ENCODE measurements at places on chromosomes 2 and 18.

DNA sequence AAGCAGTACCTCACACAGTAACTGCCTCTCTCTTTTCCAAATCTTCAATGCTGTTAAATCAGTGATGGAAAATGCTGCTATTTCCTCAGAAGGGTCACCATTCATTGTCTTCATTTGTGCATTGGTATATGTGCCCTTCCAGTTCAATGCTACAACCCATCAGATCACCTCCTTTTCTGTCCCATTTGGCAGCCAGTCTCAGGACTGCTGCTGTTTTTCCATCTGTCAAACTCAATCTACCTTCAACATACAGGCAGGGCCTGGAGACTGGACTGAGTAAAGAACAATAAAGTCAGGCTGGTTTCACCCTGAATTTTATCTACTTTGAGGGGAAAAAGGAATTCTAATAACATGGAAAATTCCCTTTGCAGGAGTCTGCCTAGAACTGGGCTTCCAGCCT is 17.9 kb downstream of the ZNF385B start:
- no peak for DNase-seq

GRCh38 chr2:202589582-202589949 is 45.2 kb upstream of the FAM117B start:
- DNase-seq, result no peak

DNA sequence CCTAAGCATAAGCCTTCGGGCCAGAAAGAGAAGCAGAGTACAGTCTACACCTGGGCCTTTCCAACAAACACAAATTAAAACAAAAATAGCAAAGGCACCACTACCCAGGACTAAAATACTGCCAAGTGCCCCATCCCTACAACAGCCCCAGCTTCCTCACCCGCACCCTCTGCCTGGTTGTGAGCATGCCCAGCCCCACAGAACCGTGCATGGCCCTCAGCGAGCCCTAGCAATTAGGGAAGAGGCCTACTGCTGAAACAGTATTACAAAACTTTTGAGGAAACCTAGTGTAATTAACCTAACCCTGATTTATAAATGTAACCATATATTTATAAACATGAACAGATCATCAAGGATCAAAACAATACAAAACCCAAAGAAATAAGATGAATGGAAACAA is 44.2 kb downstream of the FARSB start:
- no peak for DNase-seq

- DNase-seq, result no peak
Measured at GRCh38 chr2:20232837-20233207, 7.9 kb upstream of the SDC1 start.

DNA sequence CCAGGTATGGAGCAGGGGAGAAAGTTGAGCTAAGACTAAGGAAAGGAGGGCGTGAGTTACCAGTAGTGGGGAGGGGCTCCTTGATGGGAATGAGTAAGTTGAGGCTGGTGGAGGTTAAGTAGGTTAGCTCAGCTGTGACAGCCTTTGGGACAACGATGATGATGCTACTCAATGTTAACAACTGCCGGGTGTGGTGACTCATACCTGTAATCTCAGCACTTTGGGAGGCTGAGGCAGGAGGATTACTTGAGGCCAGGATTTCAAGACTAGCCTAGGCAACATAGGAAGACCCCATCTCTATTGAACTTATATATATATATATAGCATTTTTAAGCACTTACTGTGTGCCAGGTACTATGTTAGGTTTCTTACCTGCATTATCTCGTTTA is 48.4 kb downstream of the HK2 start:
- DNase-seq, result no peak

DNA sequence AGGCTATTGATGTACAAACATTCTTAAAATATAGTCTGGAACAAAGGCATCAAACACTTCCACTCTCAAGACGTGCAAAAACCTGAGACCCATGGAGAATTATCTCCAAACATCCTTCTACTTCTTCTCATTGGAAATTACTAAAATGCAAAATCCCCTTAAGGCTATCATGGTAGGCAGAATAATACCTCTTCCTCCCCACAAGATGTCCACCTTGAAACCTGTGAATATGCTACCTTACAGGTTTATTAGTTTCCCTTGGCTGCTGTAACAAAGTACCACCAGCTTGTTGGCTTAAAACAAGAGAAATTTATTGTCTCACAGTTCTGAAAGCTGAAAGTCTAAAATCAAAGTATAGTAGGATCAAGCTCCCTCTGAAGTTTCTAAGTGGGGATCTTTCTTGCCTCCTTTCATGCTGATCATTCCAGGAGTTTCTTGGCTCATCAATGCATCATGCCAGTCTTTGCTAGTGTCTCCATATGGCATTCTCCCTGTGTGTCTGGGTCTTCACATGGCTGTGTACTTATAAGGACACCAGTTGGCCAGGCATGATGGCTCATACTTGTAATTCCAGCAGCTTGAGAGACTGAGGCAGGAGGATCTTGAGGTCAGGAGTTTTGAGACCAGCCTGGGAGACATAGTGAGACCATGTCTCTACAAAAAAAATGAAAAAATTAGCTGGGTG is 163.7 kb upstream of the NCK2 start:
- DNase-seq, result no peak

DNA sequence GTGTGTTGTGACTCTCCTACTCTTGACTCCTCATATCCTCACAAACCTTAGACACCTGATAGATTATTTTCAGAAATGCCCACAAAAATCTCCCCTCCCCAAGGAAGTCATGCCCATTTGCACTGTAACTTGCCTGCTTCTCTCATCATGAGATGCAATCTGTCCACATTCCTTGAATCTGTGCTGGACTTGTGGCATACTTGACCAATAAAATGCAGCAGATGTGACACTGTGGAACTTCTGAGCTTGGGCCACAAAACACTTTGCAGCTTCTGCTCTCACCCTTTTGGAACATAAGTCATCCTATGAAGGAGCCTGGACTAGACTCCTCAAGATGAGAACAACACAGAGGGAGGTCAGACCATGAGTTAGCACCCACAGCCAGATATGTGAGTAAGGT is 4.4 kb upstream of the PID1 start:
- no peak for DNase-seq

GRCh38 chr2:85191157-85191556 is 58.0 kb downstream of the TCF7L1 start:
- no peak for DNase-seq

DNA sequence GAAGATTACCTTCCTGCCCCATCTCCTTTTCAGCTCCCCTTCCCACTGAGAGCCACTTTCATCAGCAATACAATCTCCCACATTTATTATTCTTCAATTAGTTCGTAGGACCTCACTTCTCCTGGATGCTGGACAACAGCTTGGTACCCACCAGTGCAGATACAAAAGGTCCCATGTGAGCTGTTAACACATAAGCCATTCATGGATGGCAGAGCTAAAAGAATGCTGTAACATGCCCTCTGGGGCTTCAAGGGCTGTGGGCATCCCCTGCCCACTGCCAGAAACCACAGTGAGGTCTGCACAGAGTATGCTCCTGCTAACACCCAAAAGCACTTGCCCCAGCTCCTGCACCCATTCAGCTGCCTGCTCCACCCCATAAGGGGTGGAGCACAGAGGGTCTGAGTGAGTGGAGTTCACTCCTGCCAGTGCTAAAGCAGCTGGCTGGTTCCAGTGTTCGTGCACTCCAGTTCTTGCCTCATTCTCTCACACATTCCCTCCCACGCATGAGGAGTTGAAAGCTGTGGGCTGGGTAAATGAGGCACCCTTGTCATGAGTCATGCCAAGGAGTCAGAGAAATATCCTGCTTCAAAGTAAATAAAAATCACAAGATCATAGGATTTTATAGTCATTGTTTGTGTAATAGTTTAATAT is 305.9 kb upstream of the TMEFF2 start:
- peak; percentile 56 for DNase-seq

DNA sequence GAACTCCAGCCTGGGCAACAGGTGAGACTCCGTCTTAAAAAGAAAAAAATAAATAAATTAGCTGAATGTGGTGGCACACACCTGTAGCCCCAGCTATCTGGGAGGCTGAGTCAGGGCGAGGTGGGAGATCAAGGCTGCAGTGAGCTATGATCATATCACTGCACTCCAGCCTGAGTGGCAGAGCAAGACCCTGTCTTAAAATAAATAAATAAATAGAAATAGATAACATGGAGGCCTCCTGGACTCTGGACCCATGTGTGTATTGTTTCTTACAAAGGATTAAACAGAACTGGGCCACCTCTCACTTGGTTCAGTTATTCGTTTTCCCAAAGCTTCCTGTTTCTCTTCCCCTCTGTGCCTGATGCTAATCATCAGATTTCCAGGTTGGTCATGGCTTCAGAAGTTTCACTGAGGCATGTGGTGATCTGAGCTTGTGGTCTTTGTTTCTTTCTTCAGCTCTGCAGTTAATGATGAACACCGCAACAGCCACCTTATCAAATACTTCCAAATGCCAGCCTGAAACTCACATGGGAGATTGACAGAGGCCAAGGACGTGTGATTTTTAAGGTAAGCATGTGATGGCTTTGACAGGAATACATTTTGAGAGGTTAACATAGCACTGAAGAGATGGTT is 83.3 kb upstream of the MAP4K4 start:
- no peak for DNase-seq

- peak; percentile 89 for DNase-seq
Measured at GRCh38 chr2:43131051-43131889, 95.1 kb downstream of the ZFP36L2 start.

DNA sequence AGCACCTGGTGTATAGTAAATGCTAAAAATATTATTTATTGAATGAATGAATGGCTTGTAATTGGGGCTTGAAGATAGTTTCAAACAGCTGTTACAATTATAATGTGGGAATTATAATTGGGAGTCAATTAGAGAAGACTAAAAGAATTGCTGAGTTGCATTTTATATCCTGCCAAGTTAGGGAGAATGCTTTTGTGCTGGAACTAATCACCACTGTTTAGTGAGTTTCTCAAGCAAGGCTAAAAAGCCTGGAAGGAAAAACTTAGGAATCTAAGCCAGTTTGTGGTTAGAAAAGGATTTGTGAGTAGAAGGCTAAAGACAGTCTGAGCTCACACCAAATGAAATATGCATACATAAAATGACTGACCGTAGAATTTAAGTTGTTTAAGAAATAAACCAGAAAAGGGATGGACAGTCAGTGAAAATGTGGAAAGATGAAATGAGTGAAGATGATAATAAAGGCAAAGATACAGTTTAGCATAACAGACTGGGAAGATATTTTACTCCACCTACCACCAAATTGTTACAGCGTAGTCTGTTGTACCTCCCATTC is 647.7 kb upstream of the FSHR start:
- DNase-seq, result no peak

DNA sequence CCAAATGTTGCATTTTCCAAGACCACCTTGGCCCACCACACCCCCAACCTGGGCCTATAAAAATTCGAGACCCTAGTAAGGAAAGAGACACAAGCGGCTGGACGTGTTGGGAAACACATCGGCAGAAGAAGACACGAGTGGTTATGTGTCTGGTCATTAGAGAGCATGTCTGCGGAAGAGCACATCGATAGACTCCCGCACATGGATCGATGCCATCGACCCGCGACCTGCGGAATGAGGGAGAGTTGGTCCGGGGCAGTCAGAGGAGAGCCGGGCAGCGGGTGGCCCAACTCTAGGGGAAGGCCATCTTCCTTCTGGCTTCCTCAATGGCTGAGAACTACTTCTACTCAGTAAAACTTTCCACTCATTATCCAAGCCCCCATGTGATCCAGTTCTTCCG is 219.4 kb downstream of the TGIF1 start:
- no peak for DNase-seq

DNA sequence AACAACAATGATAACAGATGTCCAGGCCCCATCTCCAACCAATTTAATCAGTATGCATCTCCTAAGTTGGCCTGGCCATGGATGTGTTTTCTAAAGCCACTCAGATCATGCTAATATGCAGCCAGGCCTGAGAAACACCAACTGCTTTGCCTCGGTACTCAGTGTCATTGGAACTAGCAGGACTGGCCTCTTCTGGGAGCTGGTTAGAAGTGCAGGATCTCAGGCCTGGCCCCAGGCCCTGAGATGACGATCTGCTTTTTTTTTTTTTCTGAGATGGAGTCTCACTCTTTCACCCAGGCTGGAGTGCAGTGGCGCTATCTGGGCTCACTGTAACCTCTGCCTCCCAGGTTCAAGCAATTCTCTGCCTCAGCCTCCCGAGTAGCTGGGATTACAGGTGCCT is 69.1 kb downstream of the IRS1 start:
- DNase-seq, result no peak

DNA sequence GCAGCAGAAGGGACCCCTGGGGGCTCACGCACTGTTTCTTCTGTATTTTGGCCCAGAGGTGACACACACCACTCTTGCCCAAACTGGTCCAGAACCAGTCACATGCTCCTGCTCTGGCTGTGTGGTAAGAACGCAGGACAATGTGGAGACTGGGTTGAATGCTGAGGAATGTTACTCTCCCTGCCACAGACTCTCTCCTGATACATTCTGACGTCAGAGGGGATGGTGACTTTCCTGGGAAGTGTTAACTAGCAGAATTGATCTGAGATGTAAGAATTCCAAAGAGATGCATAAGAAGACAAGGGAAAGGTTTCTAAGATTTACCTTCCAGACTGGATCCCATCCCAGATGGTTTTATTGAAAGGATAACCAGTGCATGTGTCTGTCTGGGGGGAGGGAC is 100.8 kb downstream of the ASB1 start:
- no peak for DNase-seq

DNA sequence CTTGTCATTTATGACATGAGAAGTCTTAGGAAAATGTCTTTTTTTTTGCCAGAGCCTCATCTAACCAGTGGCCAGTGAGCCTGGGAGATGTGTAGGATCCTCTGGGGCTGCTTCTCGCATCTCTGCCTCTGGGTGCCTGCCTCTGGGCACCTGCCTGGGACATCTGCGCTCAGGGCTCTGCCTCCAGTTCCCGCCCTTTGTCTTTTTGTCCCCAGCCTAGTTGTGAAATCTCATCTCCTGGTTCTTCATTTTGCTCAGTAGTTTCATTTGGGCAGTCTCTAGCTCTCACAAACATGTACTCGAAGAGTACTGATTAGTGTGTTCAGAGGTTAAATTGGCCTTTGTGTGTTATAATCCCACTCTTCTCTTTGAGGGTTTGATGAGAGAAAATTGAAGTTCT is 92.0 kb downstream of the LTBP1 start:
- DNase-seq, result no peak

GRCh38 chr2:140797718-140798117 is 1333.1 kb downstream of the LRP1B start:
- DNase-seq, result no peak

GRCh38 chr2:190170673-190171072 is 108.1 kb upstream of the MSTN start:
- DNase-seq, result no peak

Data from T-helper 2 cell treated with Interferon-gamma antibody and Interleukin-4, amounts not matched to agents 5 μg/mL and 100 μg/mL, for 36 hours (primary cell).